EH (cell line): ENCODE measurements at places on chromosomes 2 and 18.

- no peak for DNase-seq
Observed at GRCh38 chr2:26128176-26128575, 44.7 kb upstream of the GAREM2 start.

GRCh38 chr2:224308272-224308911 lies 93.5 kb downstream of the FAM124B start:
- no peak for DNase-seq

DNA sequence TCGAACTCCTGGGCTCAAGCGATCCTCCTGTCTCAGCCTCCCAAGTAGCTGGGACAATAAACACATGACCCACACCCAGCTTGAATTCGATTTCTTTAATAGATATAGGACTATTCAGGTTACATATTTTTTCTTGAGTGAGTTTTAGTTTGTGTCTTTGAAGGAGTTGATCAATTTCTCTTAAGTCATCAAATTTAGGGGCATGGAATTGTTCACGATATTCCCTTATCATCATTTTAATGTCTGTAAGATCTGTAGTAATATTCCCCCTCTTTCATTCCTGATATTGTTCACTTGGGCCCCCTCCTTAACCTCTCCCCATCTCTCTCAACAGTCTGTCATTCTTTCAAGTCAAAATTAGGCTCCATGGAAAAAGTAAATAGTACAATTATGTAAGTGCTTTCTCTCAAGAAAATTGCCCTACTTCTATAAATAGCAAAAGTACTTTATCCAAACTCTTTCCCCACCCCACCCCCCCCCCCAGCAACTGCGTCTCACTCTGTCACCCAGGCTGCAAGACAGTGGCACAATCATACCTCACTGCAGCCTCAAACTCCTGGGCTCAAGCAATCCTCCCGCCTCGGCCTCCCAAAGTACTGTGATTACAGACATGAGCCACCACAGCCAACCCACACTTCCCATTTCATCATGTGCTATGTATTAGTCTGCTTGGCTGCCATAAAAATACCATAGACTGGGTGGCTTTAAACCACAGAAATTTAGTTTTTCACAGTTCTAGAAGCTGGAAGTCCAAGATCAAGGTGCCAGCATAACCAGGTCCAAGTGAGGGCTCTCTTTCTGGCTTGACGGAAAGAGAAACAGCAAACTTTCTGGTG lies 20.1 kb downstream of the WDR33 start:
- DNase-seq, result peak; percentile 33

DNA sequence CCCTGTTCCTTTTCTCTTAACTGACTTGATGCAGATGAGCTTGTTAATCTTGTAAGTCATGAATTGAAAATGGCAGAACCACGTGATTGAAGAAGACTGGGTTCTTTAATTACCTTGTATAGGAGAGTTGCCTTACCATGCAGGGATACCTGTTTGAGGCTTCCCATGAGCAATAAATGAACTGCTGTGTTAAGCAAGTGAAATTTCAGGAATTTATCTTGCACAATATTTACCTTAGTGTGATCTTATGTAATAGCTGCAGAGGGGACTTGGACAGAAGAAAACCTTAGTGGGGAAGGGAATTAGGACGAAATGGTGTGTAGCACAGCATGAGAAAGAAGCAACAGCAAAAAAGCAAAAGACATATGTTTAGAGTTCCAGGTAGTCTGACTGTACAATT lies 384.0 kb upstream of the TMEFF2 start:
- no peak for DNase-seq

DNA sequence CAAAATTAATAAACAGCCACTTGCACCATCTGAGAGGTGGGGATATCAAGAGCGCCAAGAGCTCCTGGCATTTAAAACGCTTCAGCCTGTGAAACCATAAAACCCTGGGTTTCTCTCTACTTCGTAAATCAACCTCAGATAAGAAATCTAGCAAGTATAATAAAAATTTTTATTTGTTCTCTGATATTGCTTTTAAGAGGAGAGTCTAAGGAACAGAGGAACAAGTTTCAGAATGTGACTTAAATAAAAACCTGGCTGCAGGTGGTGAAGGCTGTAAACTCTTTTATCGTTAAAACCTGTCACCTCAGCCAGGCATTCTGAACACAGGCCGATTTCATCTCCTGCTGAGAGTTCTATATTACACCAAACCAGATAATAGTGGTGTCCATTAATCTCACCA lies 9.9 kb downstream of the DYTN start:
- no peak for DNase-seq

DNA sequence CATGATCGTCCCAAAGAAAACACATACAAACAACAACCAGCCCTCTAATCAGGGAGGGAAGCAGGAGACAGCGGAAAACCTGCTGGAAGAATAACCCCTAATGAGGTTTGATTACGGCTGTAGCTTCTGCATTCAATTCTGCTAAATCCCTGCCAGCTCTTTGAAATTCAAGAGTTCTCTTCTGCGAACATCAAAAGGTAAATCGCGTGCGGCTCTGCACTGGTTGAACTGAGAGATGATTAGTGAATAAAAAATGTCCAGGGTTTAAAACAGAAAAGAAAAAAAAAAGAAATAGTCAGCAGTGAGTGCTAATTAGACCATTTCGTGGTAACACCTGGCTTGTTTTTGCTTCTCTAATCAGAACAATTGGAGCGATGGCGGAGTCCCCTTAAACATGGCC lies 153.0 kb upstream of the CAPN13 start:
- no peak for DNase-seq

DNA sequence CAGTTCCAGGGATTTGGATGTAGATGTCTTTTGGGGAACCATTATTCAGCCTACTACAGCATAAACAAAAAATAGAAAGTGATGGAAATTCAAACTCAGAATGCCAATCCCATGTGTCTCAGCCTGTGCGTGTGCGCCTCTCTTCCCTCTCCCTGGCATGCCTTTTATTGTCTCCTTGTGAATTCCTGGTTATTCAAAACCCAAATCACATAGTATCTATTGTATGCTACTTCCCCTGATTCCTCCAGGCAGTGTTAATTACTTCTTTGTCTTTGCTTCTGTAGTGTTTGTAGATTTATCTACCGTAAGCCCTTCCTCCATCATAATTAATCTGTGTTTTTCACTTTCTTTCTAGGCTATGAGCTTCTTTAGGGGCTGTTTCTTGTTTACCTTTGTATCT lies 38.9 kb downstream of the RHBDD1 start:
- no peak for DNase-seq

- no peak for DNase-seq
Observed at GRCh38 chr2:171315781-171316180, 118.0 kb downstream of the METTL8 start.

DNA sequence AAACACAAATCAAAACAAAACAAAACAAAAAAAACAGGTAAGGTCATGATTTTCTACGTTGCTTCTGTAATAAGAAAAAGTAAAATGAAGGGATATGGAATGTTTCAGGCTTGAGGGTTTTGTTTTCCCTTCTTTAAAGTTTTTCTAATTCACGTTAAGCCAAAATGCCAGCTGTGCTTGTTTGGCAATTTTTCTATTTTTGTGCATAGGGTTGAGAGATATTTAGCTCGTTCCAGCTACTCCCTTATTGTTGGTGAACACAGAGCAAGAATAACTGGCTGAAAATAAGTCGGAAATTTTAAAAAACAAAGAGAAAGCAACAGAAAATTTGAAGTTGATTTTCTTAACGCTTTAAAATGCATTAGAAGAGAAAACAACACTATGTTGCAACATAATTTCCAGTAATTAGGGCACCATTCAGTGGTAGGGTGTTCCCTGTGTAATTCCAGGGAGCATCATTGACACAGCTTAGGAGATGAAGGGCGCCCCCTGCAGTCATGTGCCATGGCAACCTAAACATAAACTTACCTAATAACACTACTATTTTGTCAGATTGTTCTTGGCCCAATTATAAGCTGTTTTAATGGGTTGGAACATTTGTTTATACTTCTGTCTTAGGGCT lies 99.5 kb downstream of the DTNA start:
- peak; percentile 29 for DNase-seq

DNA sequence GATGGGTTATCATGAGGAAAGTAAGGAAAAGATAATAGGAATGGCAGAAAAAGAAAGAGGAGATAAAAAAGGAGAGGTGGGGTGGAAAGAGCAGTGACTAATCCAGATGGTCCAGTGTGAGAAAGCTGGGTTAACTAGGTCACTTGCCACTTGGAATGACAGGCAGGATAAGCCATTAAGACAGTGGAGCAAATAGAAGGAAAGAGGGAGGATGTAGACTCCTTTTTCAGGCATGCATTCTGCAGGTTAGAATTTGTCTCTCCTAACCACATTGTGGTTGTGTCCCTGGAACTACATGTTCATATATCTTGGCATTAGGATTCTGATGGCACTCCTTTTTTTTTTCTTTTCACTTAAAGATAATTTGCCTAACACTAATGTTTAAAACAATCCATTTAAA lies 13.4 kb upstream of the NEMP2 start:
- DNase-seq, result peak; percentile 34

GRCh38 chr18:61574665-61575064 lies 241.4 kb downstream of the CDH20 start:
- peak; percentile 39 for DNase-seq

- peak; percentile 60 for DNase-seq
Observed at GRCh38 chr2:55839182-55839819, 84.3 kb downstream of the EFEMP1 start.

GRCh38 chr2:30721241-30721640 lies 86.0 kb downstream of the CAPN13 start:
- no peak for DNase-seq

GRCh38 chr2:43088143-43089073 lies 138.0 kb downstream of the ZFP36L2 start:
- DNase-seq, result peak; percentile 72

DNA sequence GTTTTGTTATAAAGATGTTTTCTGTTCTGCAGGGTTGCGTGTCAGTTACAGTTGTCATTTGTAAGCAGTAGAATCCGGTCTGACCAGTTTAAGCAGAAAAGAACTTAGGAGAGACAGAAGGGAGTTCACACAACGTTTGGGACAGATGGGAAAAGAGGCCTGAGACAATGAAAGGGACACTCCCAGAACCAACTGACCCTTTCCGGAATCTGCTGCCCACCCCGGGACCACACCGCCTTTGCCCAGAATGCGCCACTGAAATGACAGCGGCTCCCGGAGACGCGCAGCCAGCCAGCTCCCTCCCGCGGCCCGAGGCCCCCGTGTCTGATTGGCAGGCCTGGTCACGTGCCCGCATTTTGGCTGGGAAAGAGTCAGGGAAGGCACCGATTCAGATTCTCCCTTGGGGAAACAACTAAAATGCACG lies 244.6 kb downstream of the BCL2 start:
- DNase-seq, result peak; percentile 55

DNA sequence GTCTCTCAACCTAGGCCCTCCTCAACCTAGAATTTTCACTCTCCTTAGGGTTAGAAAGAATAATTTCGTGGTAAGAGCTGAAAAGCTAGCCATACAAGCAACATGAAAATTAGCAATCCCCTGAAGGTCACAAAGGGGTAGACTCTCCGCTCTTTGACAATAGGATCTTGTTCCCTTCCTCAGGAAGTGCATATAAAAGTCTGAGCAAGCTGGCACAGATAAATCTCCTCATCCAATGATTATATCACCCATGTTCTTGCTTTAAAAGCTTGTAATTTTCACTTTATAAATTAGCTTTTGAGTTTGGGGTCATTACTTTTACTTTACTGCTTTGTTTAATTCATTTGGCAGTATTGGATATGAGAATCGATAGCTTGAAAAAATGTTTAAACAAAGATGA lies 852.3 kb upstream of the CRIM1 start:
- no peak for DNase-seq

GRCh38 chr2:65377556-65378192 lies 54.7 kb downstream of the SPRED2 start:
- DNase-seq, result peak; percentile 96

GRCh38 chr2:17541531-17541950 lies 1.0 kb downstream of the VSNL1 start:
- DNase-seq, result no peak

- DNase-seq, result no peak
Observed at GRCh38 chr2:6525475-6525964, 340.2 kb downstream of the CMPK2 start.
